ENCODE measurements at places on chromosomes 12 and 14.

- DNase-seq: no peak
Observed at GRCh38 chr14:21236948-21237797, 32.1 kb downstream of the HNRNPC start.

DNA sequence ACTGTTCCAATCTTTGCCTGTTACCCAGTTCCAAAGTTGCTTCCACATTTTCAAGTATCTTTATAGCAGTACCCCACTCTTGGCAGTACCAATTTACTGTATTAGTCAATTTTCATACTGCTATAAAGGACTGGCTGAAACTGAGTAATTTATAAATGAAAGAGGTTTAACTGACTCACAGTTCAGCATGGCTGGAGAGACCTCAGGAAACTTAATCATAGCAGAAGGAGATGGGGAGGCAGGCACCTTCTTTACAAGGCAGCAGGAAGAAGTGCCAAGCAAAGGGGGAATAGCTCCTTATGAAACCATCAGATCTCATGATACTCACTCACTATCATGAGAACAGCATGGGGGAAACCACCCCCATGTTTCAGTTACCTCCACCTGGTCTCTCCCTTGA is 215.0 kb downstream of the SNAPC1 start:
- DNase-seq: no peak

- no peak for DNase-seq
Observed at GRCh38 chr12:108526482-108527165, 11.5 kb downstream of the FICD start.

DNA sequence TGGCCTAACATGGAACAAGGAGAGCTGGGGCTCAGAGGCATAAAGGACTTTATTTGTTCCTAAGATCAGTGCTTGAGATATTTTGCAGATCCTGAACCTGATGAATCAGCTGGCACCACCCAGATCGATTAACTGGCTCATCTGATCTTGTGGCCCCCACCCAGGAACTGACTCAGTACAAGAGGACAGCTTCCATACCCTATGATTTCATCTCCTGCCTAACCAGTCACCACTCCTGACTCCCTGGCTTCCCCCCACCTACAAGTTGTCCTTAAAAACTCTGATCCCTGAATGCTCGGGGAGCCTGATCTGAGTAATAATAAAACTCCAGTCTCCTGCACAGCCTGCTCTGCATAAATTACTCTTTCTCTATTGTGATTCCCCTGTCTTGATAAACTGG is 5.1 kb downstream of the C12orf56 start:
- DNase-seq: no peak

GRCh38 chr14:76196980-76197695 is 45.4 kb downstream of the GPATCH2L start:
- DNase-seq: no peak

DNA sequence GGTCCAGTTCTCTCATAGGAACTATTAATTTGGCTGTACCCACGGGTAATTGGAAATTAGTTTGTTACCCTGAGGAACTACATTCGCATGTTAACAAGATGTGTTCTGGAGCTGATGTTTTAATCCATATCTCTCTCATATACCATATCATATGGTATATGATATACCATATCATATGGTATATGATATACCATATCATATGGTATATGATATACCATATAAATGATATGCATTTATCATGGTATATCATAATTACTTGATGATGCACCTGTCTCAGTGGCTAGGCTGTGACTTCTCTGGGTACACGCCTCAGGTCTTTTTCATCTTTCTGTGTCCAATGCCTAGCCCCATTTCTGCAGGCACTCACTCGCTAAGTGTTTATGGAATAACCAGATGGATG is 13.0 kb downstream of the KCNK10 start:
- no peak for DNase-seq

- DNase-seq: no peak
Observed at GRCh38 chr12:23927907-23928306, 21.6 kb downstream of the SOX5 start.

DNA sequence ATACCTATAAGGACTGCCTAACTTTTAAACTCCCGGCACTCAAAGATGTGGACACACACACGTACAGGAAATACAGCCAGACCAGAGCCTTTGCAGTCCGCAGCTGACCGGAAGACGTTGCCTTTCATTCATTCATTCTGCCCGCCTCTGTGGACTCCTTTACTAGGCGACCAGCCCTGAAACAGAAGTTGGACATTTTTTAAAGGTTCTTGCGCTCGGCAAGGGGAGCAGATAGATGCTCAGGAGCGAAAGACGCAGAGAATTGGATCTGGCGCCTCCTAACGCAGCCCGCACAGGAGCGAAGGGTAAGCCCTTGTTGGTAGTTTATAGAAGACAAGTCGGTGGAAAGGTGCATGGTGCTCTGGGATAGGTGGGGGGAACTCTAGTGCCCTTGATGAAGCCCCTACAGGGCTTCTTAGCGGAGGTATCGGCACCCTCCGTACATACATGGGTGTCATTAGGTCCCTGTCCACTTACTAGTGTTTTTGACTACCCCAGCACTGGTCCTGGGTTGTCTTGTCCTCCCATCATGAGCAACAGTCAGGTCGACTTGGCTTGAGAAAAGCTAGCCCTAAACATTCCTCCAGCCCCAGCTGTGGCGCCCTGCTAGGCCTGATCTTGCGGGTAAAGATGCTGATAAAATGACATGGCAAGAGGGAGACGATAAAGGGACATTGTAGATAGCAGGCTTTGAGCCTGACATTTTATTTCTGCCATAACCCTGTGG is at the start of gene KDM2B:
Gene KDM2B (minus strand): TSS at position 65 of the 727 bp plus-strand sequence. CDS start 112 bp downstream, outside the sequence.
- no peak for DNase-seq

DNA sequence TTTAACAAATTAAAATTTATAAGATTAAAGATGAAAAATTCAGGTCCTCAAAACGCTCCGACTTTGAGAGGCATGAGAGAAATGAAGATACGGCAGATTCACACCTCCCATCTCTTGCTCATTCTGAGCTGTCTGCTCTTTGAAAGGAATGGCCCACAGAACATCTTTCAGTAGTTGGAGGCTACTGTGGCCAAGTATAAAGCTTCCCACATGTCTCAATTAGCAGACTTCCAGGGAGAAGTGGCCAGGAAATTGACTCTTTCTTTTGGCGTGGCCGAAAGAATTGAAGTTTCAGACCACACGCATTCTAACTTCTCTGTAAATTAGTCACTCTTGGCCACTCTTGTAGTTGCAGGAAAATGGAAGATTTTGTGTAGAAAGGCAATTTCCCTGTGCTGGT is 129.2 kb downstream of the DIP2B start:
- DNase-seq: no peak

- no peak for DNase-seq
Observed at GRCh38 chr12:44184499-44185206, 348.8 kb downstream of the TMEM117 start.

GRCh38 chr12:115830070-115830469 is 447.4 kb downstream of the MED13L start:
- DNase-seq: no peak

- DNase-seq: no peak
Observed at GRCh38 chr12:102888511-102888910, 28.5 kb downstream of the PAH start.

DNA sequence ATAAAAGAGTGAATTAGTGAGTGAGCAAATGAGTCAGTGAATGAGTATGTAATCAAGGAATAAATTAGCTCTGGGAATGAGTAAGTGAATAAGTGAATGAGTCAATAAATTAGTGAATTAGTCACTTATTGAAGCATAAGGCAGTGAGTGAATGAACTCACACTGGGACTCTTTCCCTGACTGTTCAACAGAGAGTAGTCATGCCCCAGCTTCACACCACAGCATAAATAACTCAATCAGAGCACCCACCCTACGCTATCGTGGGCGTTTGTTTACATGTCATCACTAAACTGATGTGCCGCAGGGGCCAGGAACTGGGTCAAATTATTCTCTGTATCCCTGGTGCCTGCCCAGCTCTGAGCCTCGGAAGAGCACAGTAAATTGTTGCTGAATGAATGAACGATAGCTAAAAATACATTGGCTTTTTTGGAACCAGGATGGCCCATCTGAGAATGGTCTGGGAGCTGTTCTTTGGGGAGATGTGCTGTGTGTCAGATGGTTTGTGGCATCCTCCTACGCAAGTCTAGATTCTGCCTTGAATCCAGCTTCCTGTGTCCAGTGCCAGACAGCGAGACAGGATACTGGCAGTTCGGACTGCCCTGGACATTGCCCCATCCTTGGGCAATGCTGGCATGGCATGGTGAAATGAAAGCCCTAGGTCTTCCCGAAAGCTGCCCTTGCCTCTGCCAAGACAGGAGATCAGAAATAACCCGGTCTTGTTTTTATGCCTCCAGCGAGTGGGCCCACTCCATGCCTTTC is 98.0 kb upstream of the RTL1 start:
- DNase-seq: no peak

DNA sequence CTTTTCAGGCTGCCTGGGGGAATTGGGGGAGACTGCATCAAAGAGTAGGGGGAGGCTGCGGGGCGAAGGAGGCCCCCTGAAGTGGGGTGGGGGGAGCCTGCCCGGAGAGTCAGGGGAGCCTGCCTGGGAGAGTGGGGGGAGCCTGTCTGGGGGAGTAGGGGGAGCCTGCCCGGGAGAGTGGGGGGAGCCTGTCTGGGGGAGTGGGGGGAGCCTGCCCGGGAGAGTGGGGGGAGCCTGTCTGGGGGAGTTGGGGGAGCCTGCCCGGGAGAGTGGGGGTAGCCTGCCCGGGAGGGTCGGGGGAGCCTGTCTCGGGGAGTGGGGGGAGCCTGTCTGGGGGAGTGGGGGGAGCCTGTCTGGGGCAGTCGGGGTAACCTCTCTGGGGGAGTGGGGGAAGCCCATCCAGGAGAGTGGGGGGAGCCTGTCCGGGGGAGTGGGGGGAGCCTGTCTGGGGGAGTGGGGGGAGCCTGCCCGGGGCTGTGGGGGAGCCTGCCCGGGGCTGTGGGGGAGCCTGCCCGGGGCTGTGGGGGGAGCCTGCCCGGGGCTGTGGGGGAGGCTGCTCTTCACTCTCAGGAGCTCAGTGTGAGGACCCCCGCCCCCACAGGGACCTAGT is 6.5 kb upstream of the DEGS2 start:
- DNase-seq: no peak

- no peak for DNase-seq
Observed at GRCh38 chr12:8989413-8989812, at the start of gene KLRG1. KLRG1 (plus strand) TSS chr12:8989546; CDS start chr12:8989636, 90 bp downstream.

GRCh38 chr12:29902043-29902442 is 118.3 kb upstream of the TMTC1 start:
- DNase-seq: no peak

Measured in activated CD8-positive, alpha-beta memory T cell treated with anti-CD3 and anti-CD28 coated beads for 1 hour (primary cell).